ENCODE measurements at places on chromosomes 1 and 21.

DNA sequence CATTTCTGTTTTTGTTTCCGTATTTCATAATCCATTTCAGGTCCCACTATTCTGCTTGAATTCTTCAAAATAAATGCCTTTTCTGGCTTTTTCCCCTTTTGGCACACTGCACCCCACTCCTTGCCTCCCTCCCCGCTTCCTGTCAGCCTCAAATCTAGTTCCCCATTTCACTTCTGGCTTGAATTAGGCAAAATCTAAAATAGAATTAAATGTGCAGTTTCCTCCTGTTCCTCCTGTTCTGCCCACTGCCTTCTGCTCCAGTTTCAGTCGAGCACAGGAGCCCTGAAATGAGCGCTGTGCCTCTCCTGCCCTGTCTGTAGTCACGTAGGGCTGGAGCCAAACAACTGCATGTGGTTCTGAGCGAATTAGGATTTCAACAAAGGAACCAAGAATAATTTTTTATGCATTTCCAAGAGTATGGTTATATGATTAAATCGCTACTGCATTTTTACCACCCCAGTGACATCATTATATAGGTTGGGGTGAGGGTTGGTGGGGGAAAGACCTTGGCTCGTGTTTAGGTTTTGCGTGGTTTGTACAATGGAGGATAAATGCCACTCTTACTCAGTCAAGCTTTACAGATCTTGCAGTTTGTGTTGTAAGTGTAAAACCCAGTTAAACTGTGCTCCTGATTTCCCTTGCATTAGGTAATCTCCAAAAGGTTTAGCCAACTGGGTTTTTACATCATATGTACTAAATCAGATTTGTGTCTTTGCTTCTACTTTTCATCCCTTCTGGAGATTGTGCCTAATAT is 114.9 kb downstream of the VPS13D start:
- DNase-seq = no peak

DNA sequence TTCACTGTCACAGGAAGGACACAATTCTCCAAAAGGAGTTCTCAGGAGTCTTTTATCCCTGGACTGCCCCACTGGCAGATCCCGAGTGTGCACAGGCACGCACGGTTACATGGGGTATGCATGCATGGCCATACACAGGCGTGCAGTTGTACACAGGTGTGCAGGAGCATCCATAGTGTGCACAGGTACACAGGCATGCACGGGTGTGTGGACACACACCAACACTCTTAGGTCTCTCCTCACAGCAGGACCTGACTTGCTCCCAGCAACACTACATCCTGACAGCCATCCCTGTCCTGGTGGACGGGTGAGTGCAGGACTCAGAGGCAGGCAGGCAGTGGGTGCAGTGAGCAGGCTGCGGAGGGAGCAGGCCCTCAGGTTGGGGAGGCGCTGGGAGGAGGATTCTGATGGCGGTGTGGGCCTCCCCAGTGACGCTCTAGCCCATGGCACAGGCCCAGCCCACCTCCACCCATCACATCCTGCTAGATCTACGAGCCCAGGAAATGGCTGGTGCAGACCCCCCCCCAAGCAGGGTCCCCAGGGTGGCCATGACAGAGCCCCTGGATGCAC is 28.4 kb downstream of the SLC19A1 start:
- no peak for DNase-seq

DNA sequence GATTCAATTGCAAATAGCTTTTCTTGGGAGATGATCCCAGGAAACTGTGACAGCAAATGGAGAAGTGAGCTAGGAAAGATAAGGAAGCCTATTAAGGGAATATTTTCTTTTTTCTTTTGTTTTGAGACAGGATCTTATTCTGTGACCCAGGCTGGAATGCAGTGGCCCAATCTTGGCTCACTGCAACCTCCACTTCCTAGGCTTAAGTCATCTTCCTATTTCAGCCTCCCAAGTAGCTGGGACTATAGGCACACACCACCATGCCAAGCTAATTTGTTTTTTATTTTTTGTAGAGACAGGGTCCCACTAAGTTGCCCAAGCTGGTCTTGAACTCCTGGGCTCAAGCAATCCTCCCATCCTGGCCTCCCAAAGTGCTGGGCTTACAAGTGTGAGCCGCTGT is 433.7 kb downstream of the RPS6KC1 start:
- no peak for DNase-seq

DNA sequence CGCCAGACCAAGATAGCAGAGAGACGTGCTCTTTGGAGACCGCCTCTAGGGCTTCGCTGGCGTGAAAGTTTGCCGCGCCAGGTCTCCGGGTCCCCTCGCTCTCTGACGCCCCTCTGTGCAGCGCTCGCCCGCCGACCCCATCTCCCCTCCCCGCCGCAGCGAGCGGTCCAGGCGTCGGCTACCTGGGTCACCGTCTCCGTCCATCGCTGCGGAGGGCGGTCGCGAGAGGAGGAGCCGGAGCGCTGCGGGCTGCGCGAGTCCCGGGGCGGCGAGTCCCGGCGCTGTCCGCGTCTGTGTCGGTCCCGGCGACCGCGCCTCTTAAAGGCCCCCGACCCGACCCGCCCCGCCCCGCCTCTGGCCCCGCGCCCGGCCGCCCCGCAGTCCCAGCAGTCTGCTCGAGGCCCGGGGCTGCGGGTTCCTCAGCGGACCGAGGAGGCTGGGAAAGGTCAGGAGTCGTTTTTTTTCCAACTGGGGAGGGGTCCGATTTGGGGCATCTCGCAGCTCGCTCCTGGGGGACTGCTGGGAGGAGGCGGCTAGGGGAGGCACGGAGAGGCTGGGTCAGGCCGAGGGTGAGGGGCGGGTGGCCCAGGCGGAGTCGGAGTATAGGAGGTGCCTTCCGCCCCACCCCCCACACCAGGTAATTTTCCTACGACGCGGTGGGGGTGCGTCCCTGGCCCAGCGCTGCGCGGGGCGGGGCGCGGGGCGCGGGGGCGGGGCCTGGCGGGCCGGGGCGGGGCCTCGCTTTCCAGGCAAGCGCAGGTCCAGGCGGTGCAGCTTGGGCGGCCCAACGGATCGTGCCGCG is at the start of the genes FBXO2 and FBXO44:
TSS of gene FBXO2 (minus strand) at position 293 of the 802 bp plus-strand sequence. CDS start at position 204, 89 bp downstream.
TSS of gene FBXO44 (plus strand) at position 741 of the 802 bp plus-strand sequence. CDS start 959 bp downstream, outside the sequence.
- no peak for DNase-seq

DNA sequence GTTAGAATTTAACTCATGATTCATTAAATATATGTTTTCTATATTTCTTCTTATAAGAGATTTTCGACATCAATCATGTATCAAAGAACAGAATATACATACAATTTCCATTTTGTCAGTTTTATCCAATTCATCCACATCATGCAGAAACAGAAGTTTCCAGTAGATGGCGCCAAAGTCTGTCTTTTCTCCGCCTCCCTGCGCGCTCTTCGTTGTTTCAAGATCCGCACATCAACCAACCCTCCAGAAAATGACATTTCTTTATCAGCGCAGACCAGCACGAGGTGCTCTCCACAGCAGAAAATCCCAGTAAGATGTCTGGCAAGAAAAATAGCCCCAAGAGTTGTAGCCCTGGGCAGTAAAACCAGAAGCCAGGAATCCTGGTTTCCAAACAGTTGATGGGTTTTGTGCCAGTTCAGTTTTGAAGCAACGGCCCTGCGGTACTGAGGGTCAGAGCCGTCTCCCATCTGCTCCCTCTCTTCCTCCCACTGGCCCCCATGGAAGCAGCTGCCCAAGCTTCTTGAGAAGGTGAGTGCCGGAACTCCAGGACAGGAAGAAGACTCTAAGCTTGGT is 38.6 kb upstream of the GPR137B start:
- no peak for DNase-seq

GRCh38 chr1:15246960-15247614 is at the start of gene FHAD1:
FHAD1 (plus strand) TSS chr1:15247223; CDS start chr1:15251785, 4,562 bp downstream.
- no peak for DNase-seq

DNA sequence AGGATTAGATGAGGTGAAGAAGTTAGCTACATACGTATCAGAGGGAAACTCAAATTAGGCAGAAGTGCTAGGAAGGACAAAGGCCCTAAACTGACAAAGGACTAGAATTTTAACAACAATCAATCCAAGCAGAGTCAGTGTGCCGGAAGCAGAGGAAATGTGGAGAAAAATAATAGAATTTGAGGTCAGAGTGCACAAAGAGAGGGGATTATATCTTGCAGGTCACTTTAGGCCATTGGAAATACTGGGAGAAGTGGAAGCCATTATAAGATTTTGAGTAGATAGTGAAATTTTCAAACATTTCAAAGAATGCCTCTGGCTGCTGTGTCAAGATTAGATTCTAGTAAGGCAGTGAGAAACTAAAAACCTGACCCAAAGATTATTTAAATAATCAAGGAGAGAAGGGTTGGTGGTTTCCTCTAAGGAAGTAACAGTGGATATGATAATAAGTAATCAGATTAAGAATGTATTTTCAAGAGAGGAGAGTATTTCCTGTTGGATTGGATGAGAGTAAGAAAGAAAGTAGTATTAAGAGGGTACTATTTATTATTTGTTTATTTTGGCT is 889.2 kb upstream of the NCAM2 start:
- no peak for DNase-seq

- DNase-seq = no peak
Observed at GRCh38 chr1:54542120-54542961, 5.7 kb upstream of the ACOT11 start.

DNA sequence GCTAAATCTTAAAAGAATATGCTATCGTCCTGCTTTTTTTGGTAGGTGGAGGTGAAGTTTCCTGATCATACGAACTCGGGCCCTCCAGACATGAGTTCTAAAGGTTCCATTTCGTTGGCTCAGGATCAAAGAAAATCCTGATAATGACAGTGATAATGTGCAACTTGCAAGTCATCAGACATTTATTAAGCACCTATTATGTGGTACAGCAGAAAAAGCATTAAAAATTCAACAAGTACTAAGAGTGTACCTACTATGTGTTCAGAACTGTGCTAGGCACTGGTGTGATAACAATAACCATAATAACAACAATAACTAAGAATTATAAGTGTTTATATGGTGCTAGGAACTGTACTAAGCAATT is 3.9 kb upstream of the IER5 start:
- no peak for DNase-seq

GRCh38 chr1:39663559-39663958 is 8.3 kb downstream of the NT5C1A start:
- DNase-seq = no peak

DNA sequence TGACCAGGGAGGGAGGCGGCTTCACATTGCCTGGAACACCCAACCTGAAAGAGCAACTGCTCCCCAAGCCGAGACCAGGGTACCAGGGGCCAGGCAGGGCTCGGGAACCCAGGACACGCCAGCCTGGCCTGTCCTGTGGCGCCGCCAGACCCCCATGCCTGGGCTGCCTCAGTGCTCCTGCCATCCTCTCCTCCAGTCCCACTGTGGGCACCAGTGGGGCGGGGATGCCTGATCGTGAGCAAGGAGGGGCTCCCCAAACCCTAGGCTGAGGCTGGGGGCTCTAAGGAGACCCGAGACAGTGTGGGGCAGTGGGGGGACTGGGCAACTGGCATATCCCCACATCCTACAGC is 45.1 kb downstream of the WNT9A start:
- no peak for DNase-seq

DNA sequence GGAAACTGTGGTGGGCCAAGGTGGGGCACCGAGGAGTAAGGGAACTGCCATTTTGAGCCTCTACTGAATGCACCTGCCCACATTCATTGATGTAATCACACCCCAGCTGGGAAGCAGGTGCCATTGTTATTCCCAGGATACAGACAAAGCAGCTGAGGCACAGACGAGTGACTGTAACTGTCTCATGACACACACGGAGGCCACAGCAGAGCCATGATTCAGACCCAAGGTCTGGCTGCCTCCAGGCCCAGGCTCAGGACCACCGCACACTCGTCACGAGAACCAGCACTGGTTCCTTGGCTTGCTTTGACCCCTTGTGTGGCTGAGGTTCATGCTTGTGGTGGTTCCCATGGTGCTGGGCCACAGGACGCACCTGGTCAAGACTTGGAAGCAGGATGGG is 45.6 kb upstream of the CLIC4 start:
- no peak for DNase-seq

- DNase-seq = no peak
Observed at GRCh38 chr1:71561729-71562128, 480.9 kb upstream of the ZRANB2 start.

Measured in AG09319 (cell line).